ENCODE measurements at places on chromosomes 16 and 17.

GRCh38 chr17:27069842-27070508, 223.9 kb upstream of the WSB1 start:
- DNase-seq, result no peak

DNA sequence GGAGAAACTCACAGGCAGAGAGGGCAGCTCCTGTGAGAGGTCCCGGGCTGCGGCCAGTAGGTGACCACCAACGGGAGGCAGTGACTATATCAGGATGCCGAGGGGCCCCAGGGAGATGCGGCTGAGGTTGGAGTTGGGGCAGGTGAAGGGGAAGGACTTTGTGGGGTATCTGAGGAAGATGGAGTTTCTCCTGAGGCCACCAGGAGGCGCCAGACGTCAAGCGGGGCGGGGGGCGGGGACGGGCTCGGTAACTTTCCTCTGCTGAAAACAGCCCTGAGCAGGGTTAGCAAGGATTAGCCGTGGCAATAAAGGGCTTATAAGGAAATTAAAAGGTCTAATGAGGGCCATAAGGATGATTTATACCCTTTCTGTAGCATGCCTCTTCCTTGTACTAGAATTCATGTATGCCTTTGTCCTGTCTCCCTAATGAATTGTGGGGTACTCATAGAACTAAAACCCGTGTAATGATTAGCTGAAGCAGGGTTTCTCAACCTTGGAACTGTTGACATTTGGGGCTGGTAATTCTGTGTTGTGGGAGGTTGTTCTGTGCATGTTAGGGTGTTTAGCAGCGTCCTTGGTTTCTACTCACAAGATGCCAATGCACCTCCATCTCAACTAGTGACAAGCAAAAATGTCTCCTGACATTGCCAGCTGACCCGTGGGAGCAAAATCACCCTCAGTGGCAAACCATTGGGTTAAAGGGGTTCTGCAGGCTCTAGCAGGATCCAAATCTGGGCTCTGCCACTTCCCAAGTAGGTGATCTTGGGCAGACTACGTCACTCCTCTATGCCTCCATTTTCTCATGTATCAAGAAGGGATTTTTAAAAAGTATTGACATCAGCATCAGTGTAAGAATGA, 74.8 kb upstream of the GRIN2A start:
- peak; percentile 30 for DNase-seq

DNA sequence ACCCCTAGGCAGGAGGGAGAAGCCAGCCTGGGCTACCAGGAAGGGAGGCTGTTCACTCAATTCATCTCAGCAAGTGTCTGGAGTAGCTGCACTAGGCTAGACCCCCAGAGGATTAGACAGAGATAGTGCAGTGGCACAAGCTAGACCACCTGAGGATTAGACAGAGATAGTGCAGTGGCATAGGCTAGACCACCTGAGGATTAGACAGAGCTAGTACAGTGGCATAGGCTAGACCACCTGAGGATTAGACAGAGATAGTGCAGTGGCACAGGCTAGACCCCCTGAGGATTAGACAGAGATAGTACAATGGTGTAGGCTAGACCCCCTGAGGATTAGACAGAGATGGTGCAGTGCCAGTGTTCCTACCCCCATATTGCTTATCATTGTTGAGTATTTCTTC, 74.1 kb upstream of the SDK2 start:
- no peak for DNase-seq

DNA sequence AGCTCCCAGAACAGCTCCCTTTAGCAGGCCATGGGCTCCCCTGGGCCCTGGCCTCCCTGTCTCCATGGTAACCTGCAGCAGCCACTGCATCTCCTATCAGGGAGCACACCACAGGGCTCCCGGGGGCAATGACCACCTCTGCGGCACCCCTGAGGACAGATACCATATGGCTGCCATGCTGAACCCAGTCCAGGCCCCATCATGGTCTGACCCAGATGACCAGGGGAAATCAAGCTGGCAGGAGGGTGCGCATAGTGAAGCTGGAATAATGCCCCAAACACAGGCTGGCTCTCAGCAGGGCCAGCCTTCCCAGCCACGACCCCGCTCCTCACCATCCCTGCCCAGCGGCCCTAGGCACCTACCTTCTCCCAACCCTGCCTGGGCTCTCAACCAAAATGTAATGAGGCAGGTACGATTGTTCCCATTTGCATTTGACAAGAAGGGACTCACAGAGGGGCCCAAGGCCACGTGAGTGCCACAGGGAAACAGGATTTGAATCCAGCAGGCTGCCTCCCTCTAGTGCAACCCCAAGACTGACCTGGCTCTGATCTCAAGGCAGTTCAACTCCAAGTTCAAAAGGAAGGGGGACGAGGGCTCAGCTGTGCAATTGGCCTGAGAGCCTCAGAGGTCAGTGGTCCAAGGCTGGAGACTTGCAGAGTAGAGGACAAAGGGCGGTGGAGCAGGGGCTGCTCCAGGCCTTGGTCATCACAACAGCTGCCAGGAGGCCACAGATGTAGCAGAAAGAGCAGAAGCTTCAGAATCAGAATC, 2.4 kb downstream of the RUNDC3A start:
- no peak for DNase-seq

GRCh38 chr17:3966720-3967363, 2.6 kb upstream of the ATP2A3 start:
- DNase-seq, result no peak

DNA sequence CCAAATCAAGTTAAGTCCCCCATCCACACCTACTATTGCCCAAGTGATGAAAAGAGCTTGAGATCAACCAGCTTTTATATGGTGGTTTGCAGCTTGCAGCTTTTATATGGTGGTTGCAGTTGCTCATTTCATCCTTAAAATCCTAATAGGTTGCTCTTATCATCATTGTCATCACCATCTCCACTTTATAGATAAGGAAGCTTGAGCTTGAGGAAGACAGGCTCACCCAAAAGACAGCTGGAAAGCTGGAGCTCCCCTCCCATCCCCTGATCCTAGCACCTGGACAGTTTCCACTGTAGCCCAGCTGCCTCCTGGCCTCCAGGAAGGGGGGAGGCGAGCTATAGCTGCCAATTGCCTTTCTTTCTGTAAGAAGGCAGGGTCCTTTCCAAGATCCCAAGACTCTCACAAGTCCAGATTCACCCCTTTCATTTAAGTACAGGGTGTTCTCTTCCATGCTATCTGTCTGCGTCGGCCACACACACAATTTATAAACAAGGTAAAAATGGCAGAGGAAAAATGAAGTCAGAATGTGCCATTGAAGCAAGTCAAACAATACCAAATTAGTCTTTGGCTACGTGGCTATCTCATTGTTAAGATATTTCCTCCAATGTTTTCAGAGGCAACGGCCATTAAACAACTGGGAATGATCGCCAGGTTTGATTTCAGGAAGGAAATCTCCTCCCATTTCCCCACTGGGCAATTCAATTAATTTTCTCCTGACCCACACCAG, 63.3 kb downstream of the PECAM1 start:
- no peak for DNase-seq

DNA sequence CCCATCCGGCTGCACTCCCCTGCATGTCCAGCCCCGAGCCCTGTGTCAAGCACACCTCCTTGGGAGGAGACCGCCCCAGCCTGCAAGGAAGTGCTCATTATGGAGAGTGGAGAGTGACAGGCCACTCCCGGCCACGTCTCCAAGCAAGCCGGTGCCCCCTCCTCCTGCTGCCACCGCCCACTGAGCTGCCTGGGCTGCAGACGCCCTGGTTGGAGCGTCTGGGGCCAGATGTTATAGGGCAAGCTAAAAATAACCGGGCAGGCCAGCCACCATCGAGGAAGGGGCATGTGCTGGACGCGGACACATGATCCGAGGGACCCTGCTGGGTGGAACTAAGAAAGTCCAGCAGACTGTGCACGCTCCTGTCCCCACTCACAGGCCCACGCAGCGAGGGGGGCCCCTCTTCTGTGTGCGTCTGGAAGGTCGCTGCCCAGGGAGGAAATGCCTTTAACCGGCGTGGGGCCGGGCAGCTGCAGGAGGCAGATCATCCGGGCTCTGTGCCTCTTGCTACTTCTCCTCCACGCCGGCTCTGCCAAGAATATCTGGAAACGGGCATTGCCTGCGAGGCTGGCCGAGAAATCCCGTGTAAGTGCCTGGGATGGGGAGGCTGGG, at the start of gene WFDC1:
Gene WFDC1, plus strand, starts transcription at position 348 of the 612 bp plus-strand sequence. Its CDS starts 94 bp downstream, at position 442.
- no peak for DNase-seq

DNA sequence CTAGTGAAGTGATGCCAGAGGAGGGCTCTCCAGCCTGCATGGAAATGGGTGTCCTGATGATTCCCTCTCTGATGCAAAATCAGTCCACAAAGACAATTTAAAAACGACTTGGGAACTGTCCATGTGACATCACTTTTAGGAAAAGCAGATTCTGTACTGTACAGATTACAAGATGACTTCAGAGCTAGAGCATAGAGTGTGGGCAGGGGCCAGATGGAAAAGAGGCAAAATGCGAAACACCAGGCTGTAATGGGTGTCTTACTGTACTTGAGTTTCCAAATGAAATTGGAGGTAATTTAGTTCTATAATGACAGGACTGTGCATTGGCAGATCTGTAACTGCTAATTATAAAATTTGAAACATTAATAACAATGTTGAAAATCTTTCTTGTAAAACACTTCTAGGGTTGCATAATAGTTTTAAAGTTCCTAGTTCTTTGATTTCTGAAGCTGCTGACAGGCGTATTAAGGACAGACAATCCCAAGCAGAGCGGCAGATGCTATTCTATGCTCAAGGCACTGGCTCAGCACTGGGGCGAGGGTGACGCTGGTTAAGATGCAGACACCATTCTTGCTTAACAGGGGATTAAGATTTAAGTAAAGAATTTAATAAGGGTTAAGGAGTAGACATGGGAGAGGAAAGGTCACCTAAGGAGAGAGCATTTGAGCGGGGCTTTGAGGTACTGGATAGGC, 29.6 kb downstream of the OGFOD1 start:
- DNase-seq, result no peak

GRCh38 chr16:70759666-70760065, 41.3 kb downstream of the VAC14 start:
- DNase-seq, result no peak

GRCh38 chr16:82046941-82047340, 11.9 kb downstream of the HSD17B2 start:
- no peak for DNase-seq

DNA sequence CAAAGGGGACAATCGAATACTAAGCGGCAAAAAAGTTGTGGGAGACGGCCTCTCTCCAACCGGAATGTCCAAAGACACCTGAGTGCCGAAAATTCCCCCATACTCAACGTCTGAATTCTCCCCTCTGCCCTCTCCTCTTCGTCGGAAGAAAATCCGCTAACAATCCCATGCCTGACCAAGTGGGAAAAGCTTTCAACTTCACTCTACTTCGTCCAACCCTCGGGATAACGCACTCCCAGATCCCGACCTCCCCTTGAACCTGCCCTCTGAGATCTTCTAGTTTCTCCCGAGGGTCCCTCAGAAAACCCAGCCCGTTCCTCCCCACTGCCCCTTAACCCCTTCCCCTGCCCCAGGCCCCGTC, 961 bp downstream of the AMFR start:
- no peak for DNase-seq

- DNase-seq, result no peak
These were observed 5.3 kb downstream of the CA7 start for GRCh38 chr16:66849549-66849948.

DNA sequence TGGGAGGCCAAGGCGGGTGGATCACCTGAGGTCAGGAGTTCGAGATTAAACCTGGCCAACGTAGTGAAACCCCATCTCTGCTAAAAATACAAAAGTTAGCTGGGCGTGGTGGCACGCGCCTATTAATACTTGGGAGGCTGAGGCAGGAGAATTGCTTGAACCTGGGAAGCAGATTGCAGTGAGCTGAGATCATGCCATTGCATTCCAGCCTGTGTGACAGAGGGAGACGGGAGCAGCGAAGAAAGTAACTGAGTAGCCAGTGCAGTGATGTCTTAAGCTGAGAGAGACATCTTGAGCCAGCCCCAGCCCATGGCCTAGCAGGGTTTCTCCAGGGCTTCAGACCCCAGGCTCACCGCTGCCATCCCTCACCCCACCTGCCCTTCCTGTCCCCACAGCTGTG, 9.8 kb upstream of the SMIM5 start:
- DNase-seq, result no peak

- no peak for DNase-seq
These were observed 39.2 kb upstream of the FAM20A start for GRCh38 chr17:68640242-68640989.

DNA sequence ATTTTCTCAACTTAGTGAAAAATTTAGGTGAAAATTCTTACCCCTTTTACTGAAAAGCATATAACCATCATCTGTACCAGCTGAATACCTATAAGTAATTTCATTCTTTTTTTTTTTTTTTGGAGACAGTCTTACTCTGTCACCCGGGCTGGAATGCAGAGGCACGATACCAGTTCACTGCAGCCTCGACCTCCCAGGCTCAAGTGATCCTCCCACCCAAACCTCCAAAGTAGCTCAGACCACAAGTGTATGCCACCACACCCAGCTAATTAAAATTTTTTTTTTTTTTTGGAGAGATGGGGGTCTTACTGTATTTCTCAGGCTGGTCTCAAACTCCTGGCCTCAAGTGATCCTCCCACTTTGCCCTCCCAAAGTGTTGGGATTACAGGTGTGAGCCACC, 33.8 kb downstream of the TUBD1 start:
- DNase-seq, result no peak

- DNase-seq, result no peak
These were observed 608.1 kb downstream of the TOX3 start for GRCh38 chr16:51938861-51939260.

DNA sequence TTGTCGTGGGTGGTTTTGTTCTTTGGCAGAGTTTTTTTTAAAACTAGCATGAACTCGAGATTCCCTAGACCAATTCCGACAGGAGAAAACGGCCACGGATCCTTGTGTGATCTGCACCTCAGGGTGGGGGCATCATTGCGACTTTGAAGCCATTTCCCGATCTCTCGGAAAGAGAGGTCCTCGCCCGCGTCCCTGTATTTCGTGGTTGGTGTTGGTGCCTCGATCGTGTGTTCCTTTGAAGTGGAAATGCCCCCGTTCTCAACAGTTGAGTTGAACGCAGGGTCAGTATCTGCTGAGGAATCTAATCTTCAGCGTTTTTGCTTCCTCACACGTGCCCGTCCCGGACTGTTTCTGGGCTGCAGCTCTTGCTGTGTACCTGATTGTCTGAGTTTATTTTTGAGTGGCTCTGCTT, 1.1 kb downstream of the CRAMP1 start:
- DNase-seq, result no peak

DNA sequence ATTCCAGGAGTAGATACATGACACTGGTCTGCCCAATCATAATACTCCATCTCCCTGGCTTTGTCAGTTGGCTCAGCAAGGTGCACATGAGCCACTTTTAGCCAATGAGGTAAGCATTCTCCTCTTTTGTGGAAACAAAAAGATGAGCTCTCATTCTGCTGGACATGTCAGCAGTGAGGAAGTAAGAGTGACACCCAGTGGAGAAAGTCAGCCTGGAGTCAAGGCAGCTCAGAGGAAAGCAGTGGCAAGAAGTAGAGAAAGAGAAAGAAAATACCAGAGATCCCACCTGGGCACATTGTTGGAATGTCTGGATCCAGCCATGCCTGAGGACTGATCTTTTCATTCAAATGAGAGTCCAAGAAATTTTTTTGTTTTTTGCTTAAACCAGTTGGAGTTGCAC, 496.9 kb upstream of the C16orf82 start:
- peak; percentile 18 for DNase-seq
